Activated naive CD4-positive, alpha-beta T cell (primary cell): ENCODE measurements at places on chromosomes 3 and 15.

- DNase-seq: no peak
Observed at GRCh38 chr15:75821786-75822345, 21.4 kb upstream of the UBE2Q2 start.

GRCh38 chr15:71511796-71512681 is 298.3 kb upstream of the NR2E3 start:
- no peak for DNase-seq

DNA sequence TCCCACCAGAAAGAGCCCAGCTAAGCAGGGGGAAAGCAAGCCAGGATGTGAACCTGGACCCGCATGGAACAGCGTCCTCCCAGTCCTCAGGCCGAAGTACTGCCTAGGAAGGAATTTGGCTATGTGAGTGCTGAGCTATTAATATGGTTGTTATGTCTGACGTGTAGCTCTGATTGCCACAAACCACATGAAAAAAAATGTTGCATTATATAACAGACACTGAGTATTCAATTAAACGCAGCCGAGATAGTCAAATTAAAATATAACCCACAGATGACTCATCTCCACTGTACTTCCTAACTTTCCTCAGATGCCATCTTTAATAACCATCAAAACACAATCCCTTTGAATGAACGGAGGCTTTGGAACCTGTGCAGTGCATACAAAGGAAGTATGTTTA is 111.1 kb downstream of the GABRB3 start:
- DNase-seq: no peak

GRCh38 chr3:14267976-14268375 is 89.4 kb downstream of the LSM3 start:
- no peak for DNase-seq

DNA sequence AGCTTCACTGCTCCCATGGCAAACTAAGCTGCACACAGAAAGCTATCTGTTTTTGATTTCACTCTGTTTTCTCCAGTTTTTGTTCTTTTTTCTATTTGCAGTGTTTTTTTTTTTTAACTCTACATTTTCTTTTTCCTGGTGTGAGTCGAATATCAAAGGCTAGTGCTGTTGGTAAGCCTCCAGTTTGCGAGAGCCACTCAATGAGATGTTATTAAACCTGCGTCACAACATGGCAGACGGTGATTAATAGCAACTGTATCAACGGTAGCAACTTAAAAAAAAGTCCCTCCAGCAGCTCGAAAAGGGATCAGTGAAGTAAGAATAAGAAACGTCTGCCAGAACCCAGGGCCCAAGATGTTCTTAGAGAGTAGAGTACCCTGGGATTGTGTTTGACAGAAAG is 84.1 kb downstream of the MEIS2 start:
- DNase-seq: no peak

GRCh38 chr15:70378126-70379031 is 280.7 kb upstream of the TLE3 start:
- DNase-seq: no peak

DNA sequence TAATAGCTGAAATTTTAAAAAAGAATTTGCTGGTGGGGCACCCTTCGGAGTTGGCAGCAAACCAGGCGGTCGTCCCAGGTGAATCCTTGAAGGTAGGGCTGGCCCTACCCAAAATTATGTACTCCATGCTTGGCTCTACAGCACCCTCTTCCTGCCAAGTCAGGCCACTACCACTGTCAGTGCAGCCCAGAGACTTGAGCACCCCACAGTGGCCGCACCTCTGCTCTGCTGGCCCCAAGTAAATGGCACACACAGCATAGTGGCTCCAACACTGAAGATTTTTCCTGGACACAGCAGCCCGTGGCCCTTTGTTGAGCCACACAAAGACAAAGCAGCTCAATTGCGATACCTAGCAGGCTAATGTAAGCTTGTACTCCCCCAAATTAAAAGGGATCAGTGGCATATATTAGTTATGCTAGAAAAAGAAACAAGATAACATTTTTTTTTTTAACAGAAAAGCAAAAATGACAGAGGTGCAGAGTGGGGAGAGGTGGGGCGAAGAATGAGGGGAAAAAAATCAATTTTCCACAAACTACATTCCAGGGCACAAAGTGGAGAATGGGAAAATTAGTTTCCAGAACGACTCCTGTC is 250.5 kb downstream of the UACA start:
- DNase-seq: peak; percentile 24

GRCh38 chr3:178743297-178743696 is 207.1 kb downstream of the KCNMB2 start:
- no peak for DNase-seq

DNA sequence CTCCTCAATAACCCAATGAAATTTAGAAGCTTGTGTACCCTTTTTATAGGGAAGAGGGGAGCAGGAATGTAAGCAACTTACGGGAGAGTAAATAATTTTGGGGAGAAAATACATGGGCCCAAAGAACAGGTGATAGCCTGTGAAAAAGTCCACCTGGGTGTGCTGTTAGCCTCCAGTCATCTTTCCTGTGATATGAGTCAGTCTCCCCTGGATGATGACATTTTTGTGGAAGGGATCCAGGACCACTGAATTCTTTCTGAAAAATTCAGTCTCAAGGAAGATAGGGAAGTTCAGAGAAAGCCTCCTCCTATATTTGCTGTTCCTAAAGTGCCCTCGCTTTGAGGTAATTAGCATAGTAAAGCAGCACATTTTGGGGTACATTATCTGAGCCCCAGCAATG is 149.8 kb downstream of the SQOR start:
- no peak for DNase-seq

GRCh38 chr3:30308131-30308530 is 298.3 kb upstream of the TGFBR2 start:
- DNase-seq: no peak

DNA sequence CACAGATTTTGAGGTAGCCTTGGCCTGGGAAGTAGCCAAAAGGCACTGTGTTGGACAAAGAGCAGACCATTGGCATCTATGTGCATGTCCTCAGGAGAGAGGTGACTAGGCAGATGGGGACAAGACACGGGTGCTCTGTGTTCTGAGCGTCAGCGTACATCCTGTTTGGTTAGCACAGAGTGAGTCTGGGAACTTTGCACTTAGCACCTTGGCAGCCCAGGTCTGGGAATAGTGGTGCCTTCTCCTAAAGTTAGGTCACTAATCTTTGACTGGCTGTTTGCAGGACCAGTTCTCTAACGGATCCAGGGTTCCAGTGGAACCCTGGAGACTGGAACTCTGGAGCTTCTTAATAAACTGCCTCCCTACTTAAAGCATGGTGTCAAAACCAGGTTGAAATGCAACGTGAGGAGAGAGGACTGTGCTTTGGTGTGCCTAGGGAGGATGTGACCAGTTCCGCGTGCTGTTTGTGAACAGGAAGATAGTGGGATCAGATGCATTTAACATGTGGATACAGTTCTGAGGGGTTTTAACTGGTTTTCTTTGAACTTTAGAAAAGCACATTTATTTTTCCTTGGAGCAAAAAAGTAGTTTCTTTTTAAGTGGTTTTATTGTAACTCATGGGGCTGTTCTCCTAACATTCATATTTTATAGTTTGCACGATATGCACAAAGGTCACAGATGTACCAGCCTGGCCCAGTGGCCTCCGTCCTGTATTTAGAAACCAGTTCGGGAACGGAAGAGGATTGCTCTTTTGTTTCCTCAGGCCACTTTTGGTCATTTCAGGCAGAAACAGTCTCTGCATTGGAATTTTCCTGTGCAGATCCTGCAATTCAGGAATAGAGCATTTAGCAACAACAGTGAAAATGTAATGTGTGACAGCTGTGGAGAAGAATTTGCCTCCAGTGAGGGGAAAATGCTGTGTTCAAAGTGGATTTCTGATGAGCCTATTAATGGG is 48.8 kb downstream of the ABHD2 start:
- no peak for DNase-seq

GRCh38 chr15:55407498-55408011 is 604 bp downstream of the CCPG1 start:
- DNase-seq: no peak

GRCh38 chr3:50503504-50504342 is at the start of gene CACNA2D2:
Gene CACNA2D2 (minus strand): TSS chr3:50503634. CDS start chr3:50503423, 211 bp downstream.
- peak; percentile 46 for DNase-seq
